ENCODE measurements at places on chromosomes 4 and X.

DNA sequence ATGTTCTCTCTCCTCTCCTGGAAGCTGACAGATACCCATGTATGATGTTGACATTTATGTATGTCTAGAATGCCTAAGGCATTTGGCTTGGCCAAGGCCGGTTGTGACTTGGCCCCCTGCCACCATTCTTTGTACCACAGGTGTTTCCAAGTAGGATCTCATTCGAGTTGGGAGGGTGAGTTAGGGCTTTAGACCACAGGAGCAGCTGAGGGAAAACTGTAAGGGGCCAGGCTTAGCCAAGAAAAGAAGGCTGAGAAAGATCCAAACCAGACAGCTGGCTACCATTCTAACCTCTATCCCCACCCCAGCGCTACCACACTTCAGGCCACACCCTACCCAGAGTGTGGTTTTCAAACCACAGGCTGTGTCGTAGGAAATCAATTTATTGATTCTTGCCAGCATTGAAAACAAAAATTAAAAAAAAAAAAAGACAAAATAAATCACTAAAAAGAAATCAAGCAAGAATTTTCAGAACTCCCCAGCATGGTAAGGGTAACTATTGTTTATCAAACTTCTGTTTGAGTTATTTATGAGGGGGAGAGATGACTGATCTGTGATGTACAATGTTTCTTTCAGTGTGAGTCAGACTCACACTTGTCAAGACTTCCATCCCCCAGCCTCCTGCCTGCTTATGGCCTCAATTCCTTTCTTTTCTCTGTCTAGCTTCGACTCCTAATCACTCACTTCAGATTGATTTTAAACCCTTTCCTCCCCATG lies 9.9 kb downstream of the TMSB4X start:
- no peak for DNase-seq

- no peak for DNase-seq
Observed at GRCh38 chr4:15164571-15164970, 162.3 kb downstream of the CPEB2 start.

GRCh38 chr4:40962551-40963180 lies 212.9 kb downstream of the NSUN7 start:
- DNase-seq, result no peak

- no peak for DNase-seq
Observed at GRCh38 chr4:77917601-77918000, 55.0 kb downstream of the MRPL1 start.

DNA sequence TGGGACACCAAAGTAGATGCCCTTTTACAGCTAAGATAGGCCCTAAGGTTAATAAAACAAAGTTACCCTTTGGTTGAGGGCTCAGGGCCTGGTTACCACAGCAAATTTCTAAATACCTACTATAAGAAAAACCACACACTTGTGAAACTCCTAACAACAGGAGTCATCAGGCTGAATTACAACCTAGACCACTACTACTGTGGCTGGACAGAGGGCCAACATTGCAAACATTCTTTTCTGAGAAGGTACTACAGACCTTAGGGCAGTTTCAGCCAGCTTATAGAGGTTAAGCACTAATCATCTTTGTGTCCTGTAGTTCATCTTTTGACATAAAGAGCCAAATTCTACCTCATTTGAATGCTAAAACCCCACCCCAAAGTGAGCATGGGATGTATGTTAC lies 504.0 kb downstream of the RAPGEF2 start:
- no peak for DNase-seq

- DNase-seq, result no peak
Observed at GRCh38 chr4:25792876-25793275, 69.9 kb downstream of the SEL1L3 start.

DNA sequence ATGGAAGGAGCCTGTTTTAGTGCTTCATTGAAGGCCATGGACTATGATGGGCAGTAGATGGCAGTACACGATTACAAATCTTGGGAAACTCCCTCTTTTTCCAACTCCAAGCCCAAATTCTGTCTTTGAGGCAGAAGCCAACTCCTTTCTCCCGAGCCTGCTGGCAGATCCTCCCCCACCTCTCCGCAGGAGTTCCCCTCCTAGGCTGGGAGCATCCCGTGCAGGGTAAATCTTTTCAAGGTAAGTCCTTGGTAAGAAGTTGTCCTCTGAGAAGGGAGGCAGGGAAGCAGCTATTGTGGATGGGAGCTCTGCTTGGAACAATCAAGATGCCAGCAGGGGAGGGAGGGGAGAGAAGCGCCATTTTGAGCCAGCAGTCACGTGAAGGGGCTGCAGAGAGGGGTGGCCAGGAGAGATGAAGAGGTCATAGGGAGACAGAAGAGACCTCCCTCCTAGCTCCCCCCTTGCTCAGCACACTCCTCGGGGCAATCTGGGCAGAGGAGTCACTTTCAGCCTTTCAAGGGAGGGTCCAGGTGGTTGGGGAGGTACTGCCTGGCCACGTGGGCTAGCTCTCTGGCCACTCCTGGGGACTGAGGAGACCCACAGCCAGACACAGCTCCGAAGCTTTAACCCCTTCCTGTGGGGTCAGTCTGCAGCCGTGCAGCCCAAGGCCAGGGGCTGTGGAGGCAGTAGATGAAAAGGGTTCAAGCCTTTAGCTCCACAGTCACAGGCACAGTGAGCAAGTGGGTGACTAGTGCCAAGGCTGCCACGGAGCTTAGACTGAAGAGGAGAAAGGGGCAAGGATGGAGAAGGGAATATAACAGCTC lies 9.6 kb downstream of the CC2D2A start:
- peak; percentile 13 for DNase-seq

DNA sequence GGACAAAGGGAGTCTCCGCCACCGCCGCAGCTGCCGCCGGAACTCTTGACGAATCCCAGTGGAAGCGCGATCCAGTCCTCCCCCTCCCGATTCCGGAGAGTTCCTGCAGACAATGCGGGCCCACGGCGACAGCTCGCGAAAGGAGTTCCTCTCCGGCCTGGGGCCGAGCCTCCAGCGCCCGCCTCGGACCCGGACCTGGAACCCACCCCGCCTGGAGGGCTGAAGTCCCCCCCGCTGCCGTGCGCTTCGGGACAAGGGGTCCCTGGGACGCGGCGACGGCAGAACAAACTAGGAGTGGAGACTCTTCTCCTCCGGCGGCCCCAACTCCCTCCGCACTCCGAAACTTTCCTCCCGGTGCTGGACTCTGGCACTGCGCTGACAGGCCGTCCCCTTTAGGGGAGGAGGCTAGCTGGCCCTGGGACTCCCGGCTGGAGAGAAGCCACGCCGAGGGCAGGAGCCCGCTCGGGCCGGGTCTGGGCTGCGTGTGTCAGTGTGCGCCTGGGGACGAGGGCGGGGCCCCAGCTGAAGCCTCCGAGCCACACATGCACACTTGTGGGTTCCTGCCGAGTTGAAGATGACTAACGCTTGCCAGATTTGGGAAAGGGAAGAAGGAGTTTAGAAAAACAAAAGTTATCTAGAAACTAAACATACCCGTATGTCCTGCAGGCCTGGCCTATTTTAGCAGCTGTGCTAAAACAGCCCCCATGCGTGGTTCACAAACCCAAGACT lies at the start of gene ANTXR2:
Gene ANTXR2 (minus strand): TSS at position 486 of the 729 bp plus-strand sequence. CDS start 669 bp downstream, outside the sequence.
- DNase-seq, result no peak

GRCh38 chrX:110310000-110310790 lies 7.7 kb downstream of the AMMECR1 start:
- no peak for DNase-seq

DNA sequence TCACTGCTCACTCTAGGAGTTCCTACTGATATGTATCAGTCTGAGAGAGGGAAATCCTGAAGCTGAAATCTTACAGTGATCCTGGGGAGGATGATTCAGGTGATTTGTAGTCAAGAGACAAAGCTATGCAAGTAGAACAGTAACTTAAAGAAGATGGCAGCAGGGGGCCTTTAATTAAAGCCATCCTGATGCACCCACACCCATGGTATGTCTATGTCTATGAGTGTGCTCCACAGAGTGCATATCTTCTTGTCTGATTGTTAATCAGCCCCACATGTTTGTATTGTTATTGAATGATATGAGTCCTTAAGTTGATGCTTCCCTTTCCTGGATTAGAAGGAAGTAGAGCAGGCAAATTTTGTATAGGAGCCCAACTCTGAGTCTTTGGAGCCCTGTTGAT lies 78.8 kb downstream of the NHS start:
- no peak for DNase-seq

DNA sequence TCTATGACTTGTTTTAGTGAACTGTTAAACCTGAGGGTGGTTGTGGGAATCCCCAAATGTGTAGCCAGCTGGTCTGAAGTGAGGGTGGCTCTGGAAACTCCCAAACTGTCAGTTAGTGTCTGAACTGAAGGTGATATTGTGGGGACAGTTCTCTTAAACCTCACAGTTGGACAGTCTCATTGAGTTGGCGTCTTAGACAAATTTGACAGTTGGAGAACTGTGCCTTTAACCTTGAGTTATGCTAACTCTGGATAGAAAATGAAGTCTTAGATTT lies 20.7 kb upstream of the CTSO start:
- DNase-seq, result no peak

DNA sequence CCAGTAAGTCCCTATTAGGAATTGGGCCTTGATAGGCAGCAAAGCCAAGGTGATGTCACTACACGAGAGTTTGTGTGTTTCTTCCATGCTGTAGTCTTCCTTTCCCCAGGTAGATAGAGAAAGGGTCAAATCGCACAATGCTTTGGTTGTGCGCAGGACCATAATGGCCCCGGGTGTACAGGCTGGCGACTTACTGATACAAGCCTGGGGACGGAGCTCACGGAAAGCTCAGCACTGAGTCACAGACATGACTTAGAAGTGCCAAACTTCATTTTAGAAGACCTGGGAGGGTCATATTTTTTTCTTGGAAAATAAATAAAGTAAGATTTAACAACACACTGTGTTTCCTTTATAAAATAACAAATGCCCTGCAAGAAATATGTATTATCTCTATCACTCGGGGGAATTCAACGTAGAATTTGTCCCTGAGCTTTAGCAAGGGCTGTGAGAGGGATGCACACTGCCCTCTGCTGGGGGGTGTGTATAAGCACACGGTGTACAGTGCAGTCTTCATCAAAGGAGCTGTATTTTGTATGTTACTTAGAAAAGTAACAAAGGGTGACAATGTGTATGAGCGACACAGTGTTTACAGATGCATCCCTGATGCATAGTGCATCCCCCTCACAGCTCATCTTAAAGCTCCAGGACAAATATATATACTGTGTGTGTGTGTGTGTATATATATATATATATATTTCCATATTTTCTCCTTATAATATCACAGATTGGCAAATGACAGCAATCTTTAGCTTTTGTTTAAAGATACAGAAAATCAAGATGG lies 254.5 kb upstream of the VEGFC start:
- peak; percentile 30 for DNase-seq

DNA sequence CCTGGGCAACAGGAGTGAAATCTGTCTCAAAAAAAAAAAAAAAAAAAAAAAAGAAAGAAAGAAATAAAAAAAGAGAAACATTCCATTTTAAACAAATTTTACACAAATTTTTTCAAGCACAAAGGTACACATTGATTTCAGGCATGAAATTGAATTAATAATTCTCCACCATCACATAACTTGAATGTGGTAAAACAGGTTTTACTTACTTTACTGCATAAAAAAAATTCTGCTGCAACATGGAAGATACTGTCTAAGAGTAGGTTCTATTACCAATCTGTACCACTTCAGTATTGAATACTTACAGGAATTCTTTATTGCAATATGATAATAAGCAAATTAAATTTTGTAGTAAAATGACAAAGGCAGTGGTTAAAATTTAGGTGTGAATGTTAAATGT lies 271.6 kb upstream of the ARSJ start:
- DNase-seq, result no peak

DNA sequence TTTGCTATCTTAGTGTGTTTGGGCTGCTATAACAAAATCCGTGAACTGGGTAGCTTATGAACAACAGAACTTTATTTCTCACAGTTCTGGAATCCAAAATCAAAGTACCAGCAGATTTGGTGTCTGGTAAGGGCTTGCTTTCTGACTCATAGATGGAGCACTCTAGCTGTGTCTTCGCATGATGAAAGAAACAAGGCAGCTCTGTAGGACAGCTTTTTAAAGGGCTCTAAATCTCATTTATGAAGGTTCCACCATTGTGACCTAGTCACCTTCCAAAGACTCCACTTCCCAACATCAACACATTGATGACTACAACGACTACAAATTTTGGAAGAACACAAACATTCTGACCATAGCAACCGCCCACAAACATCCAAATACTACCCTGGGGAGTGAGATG lies 158.6 kb upstream of the LCORL start:
- DNase-seq, result no peak

GRCh38 chr4:73761856-73762255 lies 21.5 kb downstream of the CXCL8 start:
- no peak for DNase-seq

DNA sequence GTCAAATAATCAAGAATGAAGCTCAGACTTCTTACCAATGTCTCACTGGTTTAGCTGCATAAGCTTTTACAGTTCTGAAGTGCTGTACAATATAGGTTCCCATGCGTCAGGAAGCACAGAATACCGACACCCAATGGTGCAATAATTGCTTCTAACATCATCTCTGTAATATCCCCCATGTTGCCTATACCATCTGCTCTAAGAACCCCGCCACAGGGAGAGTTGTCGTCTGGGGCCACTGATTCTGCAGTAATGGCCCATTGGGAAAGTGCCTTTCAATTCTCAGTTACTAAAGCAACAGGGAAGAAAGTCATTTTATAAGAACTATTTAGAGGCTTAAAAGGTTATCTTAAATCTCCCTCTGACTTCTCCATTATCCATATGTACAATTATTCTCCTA lies 94.9 kb downstream of the GLRA3 start:
- DNase-seq, result no peak
